ENCODE measurements at places on chromosomes 3 and 15.

DNA sequence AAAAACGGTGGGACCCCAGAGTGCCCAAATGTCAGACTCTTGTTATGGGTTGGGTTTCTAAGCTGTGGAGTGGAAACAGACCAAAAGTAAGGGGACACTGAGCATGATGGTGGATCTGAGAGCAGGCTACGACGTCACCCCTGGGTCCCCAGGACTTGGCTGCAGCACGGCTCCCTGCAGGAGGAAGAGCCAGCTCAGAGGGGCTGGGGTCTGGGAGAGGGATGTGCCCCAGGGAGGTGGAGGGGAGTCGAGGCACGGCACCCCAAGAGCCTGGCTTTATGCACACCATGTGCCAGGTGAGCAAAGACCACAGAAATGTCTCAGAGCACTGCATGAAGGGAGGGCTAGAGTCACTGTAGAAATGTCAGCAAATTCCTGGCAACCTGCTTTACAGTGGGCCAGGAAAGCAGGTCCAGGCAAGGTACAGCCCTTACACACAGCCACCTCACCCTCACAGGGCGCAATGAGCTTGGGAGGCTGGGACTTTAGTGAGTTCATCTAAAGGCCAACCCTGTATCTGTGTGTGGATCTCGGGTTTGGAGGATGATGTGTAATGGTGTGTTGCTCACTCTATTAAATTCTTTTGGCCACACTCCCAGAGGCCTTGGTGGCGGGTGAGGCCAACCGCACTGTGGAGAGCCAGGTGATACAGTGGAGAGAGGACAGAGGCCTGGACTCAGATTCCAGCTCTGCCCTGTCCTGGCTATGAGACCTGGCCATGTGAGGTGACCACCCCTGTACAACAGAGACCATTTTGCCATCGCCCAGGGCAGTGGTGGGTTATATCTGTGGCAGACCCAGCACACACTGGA, 14.1 kb downstream of the CTSH start:
- no peak for DNase-seq

DNA sequence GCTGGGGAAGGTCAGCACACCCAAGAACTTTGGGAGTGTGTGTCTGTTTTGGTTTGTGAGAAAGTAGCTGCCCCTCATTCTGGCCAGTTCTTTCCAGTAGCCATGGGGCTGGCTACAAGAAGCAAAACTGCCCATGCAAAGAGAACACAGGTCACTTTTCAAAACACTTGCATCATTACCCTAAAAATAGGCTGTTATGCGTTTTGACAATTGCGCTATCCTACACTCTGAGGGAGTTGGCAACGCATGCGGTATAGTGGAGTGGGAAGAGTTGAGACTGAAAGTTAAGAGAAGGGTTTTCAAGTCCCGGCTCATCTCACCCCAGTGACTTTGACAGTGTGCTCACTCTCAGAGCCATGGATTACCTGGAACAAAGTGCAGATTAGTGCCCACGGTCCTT, 41.8 kb upstream of the MYZAP start:
- DNase-seq: no peak

GRCh38 chr15:64045101-64045435, 1.2 kb downstream of the DAPK2 start:
- DNase-seq: no peak

DNA sequence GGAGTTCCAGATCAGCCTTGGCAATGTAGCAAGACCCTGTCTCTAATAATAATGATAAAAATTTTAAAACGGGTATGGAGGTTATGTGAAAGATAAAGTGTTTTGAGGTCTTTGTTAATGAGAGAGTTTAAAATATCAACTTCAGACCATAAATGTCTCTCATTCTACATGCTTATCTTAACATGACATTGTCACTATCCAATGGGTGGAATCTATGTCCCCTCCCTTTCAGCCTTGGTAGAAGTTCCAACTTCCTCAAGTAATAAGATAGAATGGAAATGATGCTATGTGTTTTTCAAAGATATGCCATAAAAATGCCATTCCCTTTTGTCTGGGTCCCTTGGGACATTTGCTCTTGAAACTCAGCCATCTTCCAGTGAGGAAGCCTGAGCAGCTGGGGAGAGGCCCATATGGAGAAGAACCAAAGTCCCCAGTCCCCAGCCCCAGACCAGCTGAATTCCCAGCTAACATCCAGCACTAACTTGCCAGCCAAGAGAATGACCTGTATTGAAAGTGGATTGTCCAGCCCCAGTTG, 17.0 kb downstream of the RPSA start:
- no peak for DNase-seq
